ENCODE measurements at places on chromosomes 5 and 9.
A peak's percentile ranks its signal among the peaks of the same experiment; 100 is the strongest.

DNA sequence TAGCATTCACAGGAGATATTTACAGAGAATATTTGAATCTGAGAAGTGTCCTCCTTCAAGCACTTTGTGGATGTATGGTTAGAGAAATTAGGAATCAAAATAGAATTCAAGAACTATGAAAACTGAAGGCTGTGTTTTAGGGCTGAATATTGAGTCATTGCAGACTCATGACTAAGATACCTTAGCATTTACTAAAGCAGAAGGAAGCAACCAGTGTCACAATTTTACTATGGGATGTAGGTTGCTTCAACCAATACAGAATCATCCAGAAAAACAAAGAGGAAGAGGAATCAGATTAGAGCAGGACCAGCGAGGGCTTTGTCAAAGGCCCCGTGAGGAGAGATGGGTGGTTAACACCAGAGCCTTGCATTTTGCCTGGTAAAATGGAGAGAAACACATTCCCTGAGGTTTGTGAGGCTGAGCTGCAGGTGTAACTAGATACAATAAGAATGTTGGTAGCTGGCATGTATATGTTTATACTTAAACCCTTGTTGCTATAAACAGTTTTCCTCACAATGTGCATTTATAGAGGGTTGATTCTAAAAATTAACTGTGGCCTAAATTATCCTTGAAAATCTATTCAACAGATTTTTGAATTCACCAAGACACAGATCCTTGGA lies 518.1 kb downstream of the AGTPBP1 start:
- no peak for DNase-seq

DNA sequence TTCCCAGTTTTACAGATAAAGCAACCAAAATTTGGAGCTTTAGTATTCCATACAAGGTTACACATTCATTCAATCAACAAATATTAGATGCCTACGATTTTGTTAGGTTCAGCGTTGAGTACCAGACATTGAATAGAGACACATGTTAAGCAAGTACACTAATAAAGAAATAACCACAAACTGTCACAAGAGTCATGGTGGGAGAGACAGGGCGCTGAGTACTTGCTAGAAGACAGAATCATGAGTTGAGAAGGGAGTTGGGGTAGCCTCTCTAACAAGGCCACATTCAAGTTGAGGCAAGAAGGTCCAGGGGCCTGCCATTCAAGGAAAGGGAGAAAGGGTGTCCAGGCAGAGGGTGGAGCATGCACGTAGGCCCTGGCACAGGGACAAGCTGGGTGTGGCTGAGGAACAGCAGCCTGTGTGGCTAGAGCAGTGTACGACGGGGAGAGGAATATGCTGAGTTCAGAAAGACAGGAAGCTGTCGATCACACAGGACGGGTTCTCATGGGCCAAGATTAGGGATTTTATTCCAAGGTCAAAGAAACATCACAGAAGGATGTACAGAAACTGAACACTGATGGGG lies 17.0 kb downstream of the CDK5RAP2 start:
- DNase-seq = no peak

GRCh38 chr5:138504799-138505198 lies 38.2 kb downstream of the ETF1 start:
- peak; percentile 69 for DNase-seq

- DNase-seq = no peak
These were observed 145.7 kb downstream of the CWC27 start for GRCh38 chr5:64914396-64914795.

- no peak for DNase-seq
These were observed 490.7 kb downstream of the CDH18 start for GRCh38 chr5:19497229-19497815.

All from DMS 273 treated with DMSO at 0.1 percent for 48 hours (cell line).